ENCODE measurements at places on chromosomes 1 and 21. TPM values are rescaled to one million over a fixed set of nuclear protein-coding genes. Genes with fewer than 3 reads are reported as not detected.

The KMO gene
- total RNA-seq: 12.8 TPM

The CACNA1S gene
- 5.9 TPM for total RNA-seq

The TMEM269 gene
- 0.44 TPM for total RNA-seq

The ITGB2 gene
- total RNA-seq: 24.1 TPM

The OR2L5 gene
- total RNA-seq: 0.44 TPM

The CD34 gene
- total RNA-seq: 54.6 TPM

The OR13G1 gene
- total RNA-seq: not detected

The BEND5 gene
- 16.3 TPM for total RNA-seq

The OR2T2 gene
- total RNA-seq: not detected

The ASCL5 gene
- not detected for total RNA-seq

The LCE1E gene
- total RNA-seq: not detected

The GNG4 gene
- total RNA-seq: 9.9 TPM

The TENT5C gene
- 29.2 TPM for total RNA-seq

The DMRTA2 gene
- 3.1 TPM for total RNA-seq

The MRPL20 gene
- 74.5 TPM for total RNA-seq

The OR2AK2 gene
- total RNA-seq: not detected

The S100A9 gene
- 197 TPM for total RNA-seq

The C1orf87 gene
- total RNA-seq: not detected

The EDEM3 gene
- total RNA-seq: 53.2 TPM

The ADCY10 gene
- total RNA-seq: 0.49 TPM

The LIN28A gene
- total RNA-seq: not detected

The NES gene
- total RNA-seq: 87.1 TPM

The DCST2 gene
- total RNA-seq: 0.49 TPM

The MTX1 gene
- 18.3 TPM for total RNA-seq

The SELP gene
- 9.5 TPM for total RNA-seq

The FMO2 gene
- 5.7 TPM for total RNA-seq

The KRTAP13-2 gene
- not detected for total RNA-seq

The AGT gene
- 4.8 TPM for total RNA-seq

The APCS gene
- not detected for total RNA-seq

The ESPN gene
- 27.5 TPM for total RNA-seq

The LIPI gene
- not detected for total RNA-seq

The MEX3A gene
- total RNA-seq: 37.0 TPM

The BRDT gene
- not detected for total RNA-seq

The C2CD2 gene
- total RNA-seq: 47.9 TPM

The PLPP3 gene
- total RNA-seq: 132 TPM

The PPIAL4G gene
- not detected for total RNA-seq

The CFHR2 gene
- not detected for total RNA-seq

The CFAP141 gene
- total RNA-seq: not detected

The GIPC2 gene
- 2.1 TPM for total RNA-seq

The SLC9C2 gene
- total RNA-seq: not detected

The PPIH gene
- total RNA-seq: 37.5 TPM

The EFNA1 gene
- total RNA-seq: 26.9 TPM

The SV2A gene
- total RNA-seq: 38.3 TPM

The F11R gene
- total RNA-seq: 19.3 TPM

The LCE5A gene
- total RNA-seq: not detected

The FCGR3A gene
- 2.9 TPM for total RNA-seq

The PACC1 gene
- total RNA-seq: 11.6 TPM

The PCP4L1 gene
- 31.3 TPM for total RNA-seq

All from camera-type eye (tissue), 1 donor.